Activated T-helper 1 cell treated with Interleukin-2 at 50 U/mL for 16 hours (primary cell): ENCODE measurements at places on chromosomes 3 and 15.

DNA sequence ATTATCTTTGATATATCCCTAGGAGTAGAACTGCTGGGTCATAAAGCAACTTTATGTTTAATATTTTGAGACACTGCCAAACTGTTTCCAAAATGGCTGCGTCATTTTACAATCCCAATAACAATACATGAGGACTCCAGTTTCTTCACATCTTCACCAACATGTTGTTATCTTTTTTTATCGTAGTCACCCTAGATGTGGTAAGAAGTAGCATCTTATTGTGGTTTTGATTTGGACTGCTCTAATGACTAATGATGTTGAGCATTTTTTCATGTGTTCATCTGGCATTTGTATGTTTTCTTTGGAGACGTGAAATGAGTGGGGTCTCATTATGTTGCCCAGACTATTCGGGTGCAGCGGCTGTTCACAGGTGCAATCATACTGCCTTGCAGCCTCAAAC lies 83.8 kb downstream of the MAP4 start:
- no peak for DNase-seq

- no peak for DNase-seq
Measured at GRCh38 chr3:291646-292436, 95.3 kb downstream of the CHL1 start.

GRCh38 chr15:83837945-83838571 lies 184.1 kb downstream of the ADAMTSL3 start:
- DNase-seq: no peak

DNA sequence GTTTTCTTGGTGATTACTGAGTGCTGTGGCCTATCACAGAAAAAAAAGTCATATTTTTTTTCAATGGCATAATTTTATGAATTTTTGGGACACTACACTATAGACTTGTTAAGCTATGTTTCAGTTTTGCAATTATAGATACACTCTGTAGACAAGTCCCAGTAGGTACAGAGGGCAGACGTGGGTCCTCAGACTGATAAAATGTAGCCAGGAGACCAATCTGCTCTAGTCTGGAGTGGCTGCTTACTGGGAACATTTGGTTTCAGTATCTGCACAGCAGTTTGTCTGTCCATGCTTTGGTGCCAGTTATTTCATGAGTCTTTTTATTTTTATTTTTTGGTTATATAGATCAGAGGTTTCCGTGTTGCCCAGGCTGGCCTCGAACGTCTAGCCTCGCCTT lies 313.4 kb upstream of the LRRFIP2 start:
- DNase-seq: no peak

DNA sequence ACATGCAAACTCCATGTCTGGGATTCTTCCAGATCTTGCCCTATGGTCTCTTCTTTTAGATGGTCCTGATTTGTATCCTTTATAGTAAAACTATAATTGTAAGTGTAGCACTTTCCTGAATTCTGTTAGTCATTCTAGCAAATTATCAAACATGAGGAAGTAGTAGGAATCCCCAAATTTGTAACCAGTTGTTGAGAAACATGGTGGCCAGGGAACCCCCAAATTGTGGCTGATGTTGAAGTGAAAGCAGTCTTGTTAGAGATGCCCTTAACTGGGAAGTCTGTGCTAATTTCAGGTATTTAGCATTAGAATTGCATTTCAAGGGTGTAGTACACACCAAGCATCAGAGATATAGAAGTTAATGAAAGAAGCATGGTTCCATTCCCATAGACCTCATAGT lies 180.4 kb upstream of the STT3B start:
- no peak for DNase-seq

GRCh38 chr3:23035927-23036640 lies 167.0 kb upstream of the UBE2E2 start:
- no peak for DNase-seq

DNA sequence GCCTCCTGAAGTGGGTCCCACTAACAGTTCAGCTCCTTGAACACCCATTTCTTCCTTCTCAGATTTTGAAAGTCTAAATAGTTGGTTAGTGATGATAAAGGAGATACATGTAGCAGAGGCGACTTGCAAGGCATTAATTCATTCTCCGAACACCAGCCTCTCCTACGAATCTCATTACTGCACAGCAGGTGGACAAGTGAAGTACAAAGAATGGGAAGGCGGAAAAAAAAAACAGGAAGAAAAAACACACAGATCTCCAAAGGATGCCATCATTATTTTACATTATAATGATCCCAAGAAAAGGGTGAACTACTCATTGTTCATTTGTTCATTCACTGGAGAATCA lies 276.5 kb downstream of the MAGI1 start:
- no peak for DNase-seq

GRCh38 chr15:57036352-57036751 lies 117.9 kb downstream of the TCF12 start:
- no peak for DNase-seq

GRCh38 chr15:92638291-92638708 lies 17.3 kb downstream of the FAM174B start:
- DNase-seq: no peak

GRCh38 chr3:182722907-182723306 lies 70.4 kb upstream of the ATP11B start:
- no peak for DNase-seq

- DNase-seq: no peak
Measured at GRCh38 chr15:25939122-25939521, 76.0 kb upstream of the ATP10A start.

DNA sequence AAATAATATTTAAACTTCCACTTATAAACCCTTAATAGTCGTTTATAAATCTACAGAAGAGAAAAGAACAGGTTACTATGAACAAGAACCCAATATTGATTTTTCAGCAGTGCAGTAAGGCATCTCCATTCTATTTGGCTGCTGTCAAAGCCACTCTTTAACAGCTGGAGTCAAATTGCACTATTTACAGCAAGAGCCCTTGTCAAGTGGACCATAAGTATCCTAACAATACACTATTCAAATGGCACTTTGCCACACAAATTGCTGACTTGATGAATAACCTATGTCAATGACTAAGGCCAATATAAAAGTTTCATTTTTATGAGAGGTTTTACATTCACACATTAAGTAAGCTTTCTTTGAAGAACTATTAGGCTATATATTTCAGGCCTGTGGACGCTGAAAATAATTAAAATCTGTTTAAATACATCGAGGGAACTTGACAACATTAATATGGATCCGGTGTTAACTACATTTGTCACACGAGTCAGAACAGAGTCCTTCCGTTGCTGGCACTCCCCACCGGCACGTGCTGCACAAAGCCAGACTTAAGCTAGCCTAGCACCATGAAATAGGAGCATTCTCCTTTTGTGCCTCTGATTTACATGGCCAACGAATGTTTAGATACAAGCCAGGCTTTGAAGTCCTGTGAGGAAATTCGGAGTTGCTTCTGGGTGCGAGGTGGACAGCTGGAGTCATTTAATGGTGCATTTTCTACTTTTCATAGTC lies 100.5 kb downstream of the WDR72 start:
- DNase-seq: no peak

DNA sequence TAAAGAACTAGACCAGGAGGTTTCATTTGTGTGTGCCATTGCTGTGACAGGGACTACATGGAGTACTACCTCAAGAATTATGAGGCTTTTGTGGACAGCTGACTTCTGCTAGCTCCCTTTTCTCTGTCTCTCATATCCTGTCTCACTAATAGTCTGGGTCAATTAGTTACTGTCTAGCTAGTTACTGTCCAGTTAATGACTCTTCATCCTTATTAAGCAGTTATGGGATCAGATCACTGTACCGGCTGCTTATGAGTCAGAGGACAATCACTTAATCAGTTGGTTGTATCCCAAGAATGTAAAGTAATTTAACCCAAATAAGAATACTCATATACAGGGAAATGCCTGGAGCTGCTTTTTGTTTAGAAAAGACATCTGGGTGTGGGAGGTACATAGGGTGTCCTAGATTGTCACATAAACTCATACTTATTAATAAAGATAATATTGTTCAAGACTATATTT lies 158.0 kb downstream of the CDIN1 start:
- DNase-seq: no peak

DNA sequence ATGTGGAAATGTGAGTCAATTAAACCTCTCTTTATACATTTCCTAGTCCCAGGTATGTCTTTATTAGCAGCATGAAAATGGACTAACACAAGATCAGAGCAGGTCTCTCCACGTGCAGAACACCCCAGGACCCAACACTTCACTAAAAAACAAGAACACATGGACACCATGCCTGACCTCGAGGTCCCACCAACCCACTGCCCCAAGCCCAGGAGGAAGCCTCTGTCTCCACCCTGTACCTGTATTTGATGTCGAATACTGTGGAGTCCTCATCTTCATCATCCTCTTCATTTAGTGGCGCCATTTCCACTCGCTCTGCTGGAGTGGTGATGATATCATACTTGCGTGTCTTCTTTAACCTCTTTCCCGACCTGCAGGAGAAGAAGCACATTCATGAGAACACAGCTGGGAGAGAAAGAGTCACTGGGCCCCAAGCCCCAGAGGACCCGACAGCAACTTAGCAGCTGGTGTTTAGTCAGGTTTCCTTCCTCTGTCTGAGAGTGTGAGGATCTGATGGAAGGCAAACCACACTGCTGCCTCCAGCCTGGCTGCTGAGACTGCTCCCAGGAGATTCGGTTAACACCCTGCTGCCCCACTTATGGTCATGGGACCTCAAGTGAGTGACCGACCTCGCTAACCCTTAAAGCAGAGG lies 25.5 kb downstream of the FAM174B start:
- DNase-seq: no peak

DNA sequence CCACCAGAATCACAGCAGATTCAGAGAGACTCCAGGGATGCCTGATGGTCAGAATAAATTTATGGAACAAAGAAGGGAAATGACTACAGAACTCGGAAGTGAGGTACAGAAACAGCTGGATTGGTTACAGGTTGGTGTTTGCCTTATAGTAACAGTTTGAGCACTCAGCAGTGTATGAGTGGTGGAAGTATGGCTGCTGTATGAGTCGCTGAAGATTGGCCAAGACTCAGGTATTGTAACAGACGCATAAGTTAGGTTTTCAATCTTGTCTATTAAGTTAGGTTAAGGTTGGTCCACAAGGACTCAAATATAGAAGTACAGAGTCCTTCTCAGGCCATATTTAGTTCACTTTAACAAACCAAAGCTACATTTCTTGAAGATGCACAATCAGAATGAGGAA lies 33.1 kb downstream of the ATP13A5 start:
- DNase-seq: no peak

DNA sequence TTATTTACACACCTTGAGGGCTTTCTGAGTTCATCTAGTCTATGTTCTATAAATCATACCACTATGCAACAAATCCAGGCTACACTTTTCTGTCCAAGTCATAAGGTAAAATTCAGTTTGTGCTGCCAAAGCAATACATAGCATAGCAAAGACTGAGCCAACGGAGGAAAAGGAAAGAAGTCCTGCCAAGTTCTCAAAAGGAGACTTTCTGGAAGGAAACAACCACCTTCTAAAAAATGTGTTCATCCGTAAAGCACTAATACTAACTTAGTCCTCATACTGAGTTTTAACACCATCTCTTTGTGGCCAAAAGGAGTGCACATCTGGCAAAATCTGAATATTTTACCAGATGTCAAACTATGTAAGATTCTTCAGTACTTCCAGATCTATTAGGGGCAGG lies 620.2 kb downstream of the RBMS3 start:
- no peak for DNase-seq

DNA sequence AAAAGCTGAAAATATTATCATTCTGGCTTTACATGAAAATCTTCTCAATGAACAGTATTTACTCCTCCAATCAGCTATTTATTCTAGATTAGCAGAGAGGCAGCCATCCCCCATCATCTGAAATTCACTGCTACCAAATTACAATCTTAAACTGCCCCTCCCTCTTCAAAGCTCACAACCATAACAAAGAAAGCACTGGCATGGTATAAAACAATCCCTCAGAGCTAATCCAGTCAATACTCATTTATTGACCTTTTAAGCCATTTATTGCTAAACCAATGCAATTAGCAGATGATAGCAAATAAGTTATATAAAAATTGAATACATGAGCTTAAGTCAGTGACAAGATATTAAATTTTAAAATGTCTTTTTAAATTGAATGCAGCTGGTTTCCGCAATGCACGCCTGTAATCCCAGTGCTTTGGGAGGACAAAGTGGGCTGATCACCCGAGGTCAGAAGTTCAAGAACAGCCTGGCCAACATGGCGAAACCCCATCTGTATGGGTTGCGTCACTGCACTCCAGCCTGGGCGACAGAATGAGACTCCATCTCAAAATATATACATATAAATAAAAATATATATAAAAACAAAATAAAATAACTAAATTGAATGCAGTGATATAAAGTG lies 12.1 kb downstream of the SLC4A7 start:
- no peak for DNase-seq

DNA sequence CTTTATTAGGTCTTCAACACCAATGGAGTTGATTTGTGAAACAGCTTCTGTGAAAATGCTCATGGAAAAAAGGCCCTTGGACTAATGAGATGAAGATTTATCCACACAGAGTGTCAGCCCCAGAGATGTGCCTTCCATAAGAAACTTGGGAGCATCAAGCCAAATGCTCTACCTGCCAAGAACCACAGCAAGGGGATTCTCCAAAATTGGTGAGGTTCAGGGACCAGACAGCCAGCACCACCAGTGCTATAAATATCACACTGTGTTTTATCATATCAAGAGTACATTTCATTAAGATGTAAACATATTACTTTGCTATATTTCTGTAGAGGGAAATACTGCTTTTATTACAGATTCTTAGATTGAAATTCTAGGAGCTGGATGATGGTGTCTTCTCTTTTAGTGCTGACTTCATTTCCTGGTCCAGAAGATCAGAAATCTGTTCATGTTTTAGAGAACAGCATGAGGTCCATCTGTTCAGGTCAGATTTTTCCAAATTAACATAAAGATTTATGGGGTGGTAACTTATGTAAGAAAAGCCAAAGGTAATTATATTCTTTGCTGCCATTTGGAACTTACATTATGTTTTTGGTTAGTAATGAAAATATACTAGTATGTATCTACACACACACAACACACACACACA lies 17.7 kb downstream of the SLC35G2 start:
- no peak for DNase-seq

- no peak for DNase-seq
Measured at GRCh38 chr3:76527773-76528172, 512.1 kb upstream of the ROBO2 start.

DNA sequence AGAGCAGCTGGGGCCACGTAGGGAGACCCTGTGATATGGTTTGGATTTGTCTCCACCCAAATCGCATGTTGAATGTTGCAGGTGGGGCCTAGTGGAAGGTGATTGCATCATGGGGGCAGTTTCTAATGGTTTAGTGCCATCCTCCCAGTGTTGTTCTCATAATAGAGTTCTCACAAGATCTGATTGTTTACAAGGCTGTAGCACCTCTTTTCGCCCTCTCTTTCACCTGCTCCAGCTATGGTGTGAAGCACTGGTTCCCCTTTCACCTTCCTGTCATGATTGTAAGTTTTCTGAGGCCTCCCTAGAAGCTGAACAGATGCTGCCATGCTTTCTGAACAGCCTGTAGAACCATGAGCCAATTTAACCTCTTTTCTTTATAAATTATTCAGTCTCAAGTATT lies 198.9 kb upstream of the CBLB start:
- DNase-seq: no peak

DNA sequence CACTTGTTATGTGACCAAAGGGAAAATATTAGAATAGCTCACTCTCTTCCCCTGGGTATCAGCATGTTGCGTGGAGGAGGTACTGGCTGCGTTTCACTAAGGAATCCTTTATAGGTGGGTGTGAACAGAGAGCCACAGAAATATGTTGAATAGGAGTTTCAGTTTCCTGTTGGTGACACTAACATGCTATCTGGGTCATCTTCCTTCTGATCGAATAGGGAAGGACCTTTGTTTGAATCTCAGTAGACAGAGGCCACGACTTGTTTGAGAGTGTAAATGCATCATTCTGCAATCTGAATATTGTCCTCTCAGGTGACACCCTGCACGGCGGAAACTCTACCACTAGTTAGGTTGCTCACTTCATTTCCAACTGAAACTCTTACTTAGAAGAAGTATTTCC lies 157.9 kb upstream of the SLC2A2 start:
- no peak for DNase-seq
